Stimulated activated CD4-positive, alpha-beta T cell treated with anti-CD3 and anti-CD28 coated beads, Interleukin-1b, Interleukin-23, amount 100 ng/mL, for 1 hour (primary cell): ENCODE measurements at places on chromosomes 2 and 18.

DNA sequence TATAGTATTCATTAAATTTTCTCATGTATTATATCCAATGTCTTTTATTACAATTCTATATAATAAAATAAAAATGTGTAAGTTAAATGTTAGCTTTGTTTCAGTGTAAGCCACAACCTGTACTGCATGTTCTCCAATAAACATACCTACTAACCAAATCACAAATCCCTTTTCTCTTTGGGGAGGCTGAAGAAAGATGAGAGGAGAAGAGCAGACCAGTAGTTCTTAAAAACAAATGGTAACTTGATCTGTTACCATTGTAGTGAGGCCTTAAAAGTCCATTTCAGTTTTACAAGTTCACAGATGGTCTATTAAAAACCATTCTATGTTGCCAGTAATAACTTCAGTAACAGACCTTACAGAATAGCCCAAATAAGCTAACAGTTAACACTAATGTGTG lies 100.5 kb downstream of the SOS1 start:
- no peak for DNase-seq

- no peak for DNase-seq
These were observed 108.1 kb upstream of the CELF4 start for GRCh38 chr18:37673671-37674070.

DNA sequence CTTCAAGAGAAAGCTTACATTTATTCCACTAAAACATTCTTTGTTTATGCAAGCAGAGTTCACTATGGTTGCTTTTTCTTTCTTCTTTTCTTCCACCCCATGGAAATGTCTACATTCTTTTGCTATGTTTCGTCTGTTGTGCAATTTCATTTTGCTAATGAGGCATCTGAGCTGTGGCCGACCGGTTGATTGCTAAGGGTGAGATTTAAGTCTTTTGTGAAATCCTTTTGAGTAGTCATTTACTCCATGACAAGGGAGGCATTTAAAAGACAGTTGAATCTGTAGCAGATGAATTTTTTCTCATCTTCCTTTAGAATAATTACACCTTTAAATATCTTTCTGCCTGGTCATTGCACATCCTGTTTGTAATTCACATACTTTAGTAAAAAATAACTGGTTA lies 324.1 kb upstream of the THUMPD2 start:
- DNase-seq = no peak

DNA sequence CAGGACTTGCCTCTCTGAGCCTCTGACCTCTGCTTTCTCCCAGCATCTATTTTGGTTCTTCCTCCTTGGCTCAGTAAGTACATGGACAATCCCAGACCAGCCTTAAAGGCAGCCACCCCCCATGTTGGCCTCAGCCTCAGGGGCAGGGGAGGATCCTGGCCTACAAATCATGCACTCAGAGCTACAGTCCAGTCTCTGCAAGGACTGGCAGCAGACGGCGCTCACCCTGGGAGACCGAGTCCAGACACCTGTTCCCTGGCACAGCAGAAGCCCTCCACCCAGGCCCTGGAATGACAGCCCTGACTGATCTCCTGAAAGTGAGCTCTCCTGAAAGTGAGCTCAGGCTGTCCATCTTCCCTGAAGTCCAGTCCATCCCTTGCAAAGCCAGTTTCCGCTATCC lies 25.7 kb upstream of the PTPN4 start:
- DNase-seq = no peak

DNA sequence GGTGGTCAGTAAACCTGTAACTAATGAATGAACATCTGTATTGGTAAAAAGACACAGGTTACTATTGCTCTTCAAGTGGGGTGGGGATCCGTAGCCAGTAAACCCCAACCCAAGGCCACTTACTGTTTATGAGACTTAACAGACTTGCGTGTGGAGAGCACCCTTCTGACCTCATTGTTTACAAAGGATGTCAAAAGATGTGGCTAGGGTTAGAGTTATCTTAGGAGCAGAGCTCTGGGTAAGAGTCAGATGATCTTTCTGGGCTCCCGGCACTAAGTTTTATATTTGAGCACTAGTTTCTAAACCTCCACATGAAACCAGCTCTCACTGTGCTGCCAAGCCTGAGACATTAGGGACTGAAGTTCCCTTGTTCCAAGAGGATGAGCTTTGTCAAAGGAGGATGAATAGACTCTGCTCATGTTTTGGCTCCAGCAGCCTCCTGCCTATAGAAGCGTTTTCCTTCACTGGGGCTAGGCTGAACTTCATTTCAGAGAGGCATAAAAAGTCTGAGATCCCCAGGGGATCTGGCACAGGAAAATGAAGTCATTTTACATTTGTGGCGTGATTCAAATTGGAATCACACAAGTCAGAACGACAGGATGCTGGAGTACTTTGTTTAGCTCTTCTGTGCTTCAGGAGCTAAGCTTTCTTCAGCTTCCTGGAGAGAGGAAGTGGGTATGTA lies 403.1 kb upstream of the TRIB2 start:
- no peak for DNase-seq

DNA sequence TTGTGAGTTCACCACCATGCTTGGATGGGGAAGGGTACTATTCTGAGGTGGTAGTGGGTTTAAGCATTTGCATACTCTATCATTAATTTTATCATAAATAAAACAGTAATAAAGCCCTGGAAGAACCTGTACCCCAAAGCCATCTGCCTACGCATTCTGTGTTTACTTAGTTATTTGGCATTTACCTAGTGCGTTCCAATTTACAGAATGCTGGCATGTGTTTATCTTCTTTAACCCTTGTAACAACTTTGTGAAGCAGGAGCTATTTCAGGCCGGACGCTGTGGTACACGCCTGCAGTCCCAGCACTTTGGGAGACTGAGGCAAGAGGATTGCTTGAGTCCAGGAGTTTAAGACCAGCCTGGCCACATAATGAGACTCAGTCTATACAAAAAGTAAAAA lies 17.8 kb upstream of the ODC1 start:
- no peak for DNase-seq

DNA sequence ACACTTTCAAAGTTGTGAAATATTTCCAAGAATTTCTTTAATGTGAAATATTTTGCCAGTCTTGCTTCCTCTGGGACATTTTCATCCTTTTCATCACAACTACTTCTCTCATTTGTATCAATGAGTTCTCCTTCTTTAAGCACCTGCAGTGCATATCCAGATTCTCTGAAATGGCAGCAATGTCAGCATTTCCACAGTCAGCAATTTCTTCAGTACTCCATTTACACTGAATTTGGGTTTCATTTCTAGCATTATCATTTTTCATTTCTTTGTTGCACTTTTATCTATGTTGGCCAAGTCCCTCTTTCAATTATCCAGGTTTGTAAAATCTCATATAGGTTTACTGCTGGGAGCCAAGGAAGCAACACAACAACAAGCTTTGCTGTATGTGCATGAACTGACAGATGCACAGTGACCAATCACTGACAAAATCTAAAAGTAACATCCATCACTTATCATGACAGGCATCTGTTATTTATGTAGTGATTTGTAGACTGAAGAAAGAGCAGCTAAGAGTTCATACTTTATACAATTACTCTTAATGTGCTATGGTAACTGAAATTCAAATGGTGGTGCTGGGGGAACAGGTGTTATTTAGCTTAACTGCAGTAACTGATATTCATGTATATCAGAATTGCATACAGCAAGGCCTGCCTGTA lies 43.9 kb downstream of the SS18 start:
- DNase-seq = no peak

DNA sequence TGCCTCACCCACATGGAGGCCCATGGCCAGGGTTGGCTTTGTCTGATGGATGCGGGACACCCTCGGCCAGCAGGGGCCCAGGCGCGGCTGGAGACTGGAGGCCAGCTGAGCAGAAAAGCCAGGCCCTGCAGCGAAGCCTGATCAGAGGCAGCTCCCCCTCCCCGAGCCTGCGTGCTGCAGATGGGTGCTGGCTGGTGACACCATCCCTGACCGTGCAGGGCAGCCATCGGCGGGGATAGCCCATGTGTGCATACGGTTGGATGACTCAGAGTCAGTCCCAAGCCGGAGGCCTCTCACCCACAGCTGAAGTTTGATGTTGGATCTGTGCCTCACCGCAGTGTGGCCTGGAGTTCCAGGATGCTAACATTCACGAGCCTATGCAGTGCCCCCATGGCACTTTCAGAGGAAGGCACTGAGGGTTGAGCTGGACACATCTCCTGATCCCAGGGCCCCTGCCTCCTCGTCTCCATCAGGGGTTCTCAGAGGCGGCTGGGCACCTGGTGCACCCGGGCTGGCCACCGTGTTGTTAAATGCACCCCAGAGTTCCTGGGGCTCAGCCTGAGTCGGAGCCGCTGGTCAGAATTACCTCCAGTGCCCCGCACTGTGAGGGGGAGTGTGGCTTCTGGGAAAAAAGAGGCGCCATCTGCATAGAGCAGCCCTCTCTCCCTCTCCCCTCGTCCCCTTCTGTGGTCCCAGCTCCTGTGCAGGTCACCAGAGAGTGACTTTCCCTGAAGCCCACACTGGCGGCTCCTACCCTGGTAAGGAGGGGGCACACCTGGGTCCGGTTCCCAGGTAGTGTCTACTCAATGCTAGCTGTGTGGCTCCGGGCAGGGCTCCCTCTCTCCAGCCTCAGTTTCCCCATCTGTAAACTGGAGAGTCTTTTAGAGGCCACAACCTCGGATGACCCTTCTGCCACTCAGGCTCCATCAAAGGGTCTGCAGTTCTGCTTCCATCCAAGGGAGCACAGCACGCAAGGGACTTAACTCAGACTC lies 19.4 kb upstream of the KIF1A start:
- DNase-seq = no peak

DNA sequence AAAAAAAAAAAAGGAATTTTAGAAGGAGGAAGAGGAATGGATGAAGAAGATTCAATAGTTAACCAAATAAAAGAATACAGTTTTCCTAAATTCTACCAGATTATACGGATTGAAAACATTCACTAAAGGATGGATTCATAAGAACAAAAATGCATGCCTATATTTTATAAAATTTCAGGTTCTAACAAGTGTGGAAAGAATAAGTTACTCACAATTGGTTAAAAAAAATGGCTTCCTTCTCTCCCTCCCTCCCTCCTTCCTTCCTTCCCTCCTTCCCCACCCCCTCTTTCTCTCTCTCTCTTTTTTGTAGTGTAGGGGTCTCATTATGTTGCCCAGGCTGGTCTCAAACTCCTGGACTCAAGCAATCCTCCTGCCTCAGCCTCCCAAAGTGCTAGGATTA lies 1.6 kb upstream of the TP53I3 start:
- DNase-seq = no peak

- DNase-seq = no peak
These were observed 4.4 kb upstream of the METTL21A start for GRCh38 chr2:207629553-207629952.

DNA sequence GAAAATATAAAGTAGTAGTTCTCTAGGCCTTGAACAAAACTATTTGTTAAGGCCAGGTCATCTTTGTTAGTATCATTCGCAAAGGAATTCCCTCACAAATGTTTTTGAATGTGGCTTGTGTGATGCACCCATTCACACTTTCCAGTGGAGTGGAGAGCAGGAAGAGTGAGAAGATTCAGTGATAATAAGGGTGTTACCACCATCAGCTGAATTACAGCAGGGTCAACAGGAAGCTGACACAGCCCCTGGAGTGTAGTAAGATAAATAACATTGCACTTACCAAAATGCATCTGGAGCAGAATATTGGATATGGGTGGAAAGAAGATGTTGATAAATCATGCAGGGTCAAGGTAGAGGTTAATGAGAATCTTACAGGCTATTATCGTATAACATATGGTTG lies 231.0 kb downstream of the DSC3 start:
- DNase-seq = no peak

DNA sequence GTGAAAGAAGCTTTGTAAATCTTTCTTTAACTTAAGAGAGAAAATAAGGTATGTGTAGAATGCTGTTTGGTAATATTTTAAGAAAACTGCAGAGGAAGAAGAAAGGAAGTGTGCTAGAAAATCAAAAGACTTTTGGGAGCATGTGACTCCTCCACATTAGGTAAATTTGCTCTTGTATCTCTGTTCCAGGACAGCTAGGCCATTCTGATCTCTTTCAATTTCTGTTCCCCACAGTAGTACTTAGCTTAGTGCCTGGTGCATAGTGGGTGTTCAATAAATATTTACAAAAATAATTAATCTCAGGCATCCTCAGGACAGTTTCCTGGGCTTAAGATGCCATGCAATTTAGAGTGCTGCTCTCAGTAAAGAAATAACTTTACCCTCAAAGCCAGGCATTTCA lies 105.0 kb downstream of the GPD2 start:
- DNase-seq = no peak

- no peak for DNase-seq
These were observed 125.4 kb downstream of the TPO start for GRCh38 chr2:1538663-1539062.

GRCh38 chr2:11678306-11678960 lies 8.4 kb upstream of the NTSR2 start:
- no peak for DNase-seq

GRCh38 chr2:23926290-23926749 lies 603 bp downstream of the ATAD2B start:
- peak; percentile 4 for DNase-seq

GRCh38 chr18:24975496-24976372 lies 376.2 kb downstream of the ZNF521 start:
- no peak for DNase-seq

DNA sequence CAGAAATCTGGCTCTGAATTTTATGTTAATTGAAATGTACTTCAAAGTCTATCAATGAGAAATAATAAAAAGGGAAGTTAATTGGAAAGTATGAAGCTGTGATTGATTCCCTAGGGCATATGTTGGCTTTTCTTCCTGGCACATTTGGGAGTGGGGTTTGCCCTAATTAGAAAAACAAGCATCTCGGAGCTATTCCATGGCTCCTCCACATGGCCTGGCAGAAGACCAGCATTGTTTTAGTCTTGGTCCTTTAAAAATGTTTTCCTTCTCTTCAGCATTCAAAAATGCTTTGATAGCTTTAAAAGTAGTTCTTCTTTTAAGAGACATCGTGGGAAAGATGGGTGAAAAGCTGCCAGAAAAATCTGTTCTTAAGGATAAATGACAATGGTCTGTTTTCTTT lies 445.5 kb upstream of the PKDCC start:
- no peak for DNase-seq

DNA sequence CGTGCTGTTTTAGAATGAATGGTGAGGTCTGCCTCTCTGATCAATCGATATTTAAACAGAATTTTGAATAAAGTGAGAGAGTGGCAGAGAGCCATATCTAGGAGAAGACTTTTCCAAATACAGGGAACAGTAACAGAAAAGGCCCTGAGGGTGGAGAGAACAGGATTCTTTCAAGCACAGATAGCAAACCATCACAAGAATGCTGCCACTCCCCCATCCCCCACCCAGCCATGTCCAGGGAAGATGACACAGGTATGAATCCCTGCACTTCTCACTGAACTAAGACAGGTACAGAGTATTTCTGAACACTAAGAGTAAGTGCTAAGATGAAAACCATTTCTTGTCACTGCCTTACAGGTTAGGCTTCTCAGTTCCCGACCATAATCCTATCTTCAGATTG lies 23.6 kb downstream of the LRATD1 start:
- no peak for DNase-seq

- DNase-seq = no peak
These were observed 43.7 kb downstream of the FRZB start for GRCh38 chr2:182822733-182823132.

DNA sequence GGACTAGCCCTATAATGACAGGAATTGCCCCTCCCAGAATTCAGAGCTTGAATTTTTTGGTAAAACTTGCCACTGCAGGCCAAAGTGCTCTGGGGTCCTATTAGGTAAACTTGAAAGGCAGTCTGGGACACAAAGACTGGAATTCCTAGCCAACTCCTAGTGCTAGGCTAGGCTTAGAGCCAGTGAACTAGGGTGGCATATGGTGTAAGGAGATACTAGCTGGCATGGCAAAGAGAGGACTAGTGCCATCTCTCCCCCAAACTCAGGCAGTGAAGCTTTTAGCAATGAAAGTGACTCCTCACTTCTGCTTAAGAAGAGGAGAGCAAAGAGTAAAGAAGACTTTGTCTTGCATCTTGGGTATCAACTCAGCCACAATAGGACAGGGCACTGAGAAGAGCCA lies 410.5 kb upstream of the CNTNAP5 start:
- no peak for DNase-seq
